ENCODE measurements at places on chromosomes 16 and 17.

GRCh38 chr16:17336530-17336900, 134.2 kb downstream of the XYLT1 start:
- no peak for DNase-seq

GRCh38 chr17:45406107-45406506, 26.6 kb downstream of the ARHGAP27 start:
- DNase-seq, result no peak

GRCh38 chr16:9408297-9408878, 316.9 kb downstream of the HAPSTR1 start:
- no peak for DNase-seq

DNA sequence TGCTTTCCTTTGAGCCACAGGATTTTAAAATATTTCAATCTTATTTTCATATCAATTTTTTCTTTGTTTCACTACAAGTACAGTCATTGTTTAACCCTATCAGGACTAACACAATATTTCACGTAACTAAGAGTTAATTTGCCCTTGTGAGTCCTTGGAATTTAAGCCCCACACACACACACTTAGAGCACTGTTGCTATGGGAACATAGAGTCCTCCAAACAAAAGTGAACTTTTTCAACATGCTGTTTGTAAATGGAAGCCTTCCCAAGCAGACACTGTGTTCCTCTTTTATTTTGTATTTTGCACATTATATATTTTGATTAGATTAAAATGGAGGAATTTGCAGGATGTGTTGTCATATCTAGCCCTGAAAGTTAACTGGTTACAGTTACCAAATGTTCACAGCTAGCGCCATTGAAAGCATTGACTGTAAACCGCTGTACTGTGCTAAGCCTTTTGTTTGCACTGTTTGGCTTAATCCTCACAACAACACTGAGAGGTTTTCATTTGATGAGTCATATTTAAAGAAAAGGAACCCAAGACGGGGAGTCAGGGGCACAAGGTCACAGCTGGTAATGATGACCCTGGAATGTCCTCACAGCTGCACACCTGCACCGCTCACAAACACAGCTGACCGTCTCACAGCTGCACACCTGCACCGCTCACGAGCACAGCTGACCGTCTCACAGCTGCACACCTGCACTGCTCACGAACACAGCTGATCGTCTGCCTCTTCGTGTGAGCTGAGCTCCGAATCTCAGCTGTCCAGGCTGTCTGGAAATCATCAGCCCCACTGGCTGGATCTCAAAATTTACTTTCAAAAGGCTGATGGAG, 6.3 kb downstream of the HSBP1 start:
- no peak for DNase-seq

GRCh38 chr16:56675685-56676210, 6.1 kb downstream of the MT1H start:
- DNase-seq, result peak; percentile 57

DNA sequence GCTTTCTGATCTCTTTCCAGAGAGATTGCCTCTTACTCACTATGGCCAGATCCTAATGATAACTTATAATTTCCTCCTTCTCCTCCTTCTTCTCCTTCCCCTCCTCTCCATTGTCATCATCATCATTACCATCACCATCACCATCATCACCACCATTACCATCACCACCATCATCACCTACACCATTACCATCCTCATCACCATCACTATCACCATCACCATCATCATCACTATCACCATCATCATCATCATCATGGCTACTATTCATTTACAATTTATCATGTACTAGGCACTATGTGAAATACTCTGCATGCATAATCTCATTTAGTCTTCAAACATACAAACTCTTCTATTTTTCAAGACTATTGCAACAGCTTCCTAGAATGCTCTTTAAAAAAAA, 540.9 kb upstream of the C16orf82 start:
- DNase-seq, result no peak

DNA sequence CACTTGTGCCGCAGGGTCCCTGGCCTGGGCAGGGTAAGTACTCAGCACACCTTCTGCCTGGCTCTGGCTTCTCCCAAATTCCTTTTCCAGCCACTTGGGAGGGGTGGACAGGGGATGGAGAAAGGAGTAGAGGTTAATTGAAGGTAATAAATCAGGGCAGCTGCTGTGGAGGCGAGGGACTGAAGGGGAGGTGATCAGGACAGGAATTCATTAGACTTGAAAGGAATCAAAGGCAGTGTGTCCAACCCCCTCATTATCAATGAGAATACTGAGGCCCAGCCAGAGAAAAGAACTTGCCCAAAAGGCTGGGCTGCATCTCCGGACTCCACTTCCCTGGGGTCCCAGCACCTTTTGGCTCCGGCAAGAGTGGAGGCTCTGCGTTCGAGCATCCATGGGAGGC, 2.4 kb downstream of the SOST start:
- no peak for DNase-seq

DNA sequence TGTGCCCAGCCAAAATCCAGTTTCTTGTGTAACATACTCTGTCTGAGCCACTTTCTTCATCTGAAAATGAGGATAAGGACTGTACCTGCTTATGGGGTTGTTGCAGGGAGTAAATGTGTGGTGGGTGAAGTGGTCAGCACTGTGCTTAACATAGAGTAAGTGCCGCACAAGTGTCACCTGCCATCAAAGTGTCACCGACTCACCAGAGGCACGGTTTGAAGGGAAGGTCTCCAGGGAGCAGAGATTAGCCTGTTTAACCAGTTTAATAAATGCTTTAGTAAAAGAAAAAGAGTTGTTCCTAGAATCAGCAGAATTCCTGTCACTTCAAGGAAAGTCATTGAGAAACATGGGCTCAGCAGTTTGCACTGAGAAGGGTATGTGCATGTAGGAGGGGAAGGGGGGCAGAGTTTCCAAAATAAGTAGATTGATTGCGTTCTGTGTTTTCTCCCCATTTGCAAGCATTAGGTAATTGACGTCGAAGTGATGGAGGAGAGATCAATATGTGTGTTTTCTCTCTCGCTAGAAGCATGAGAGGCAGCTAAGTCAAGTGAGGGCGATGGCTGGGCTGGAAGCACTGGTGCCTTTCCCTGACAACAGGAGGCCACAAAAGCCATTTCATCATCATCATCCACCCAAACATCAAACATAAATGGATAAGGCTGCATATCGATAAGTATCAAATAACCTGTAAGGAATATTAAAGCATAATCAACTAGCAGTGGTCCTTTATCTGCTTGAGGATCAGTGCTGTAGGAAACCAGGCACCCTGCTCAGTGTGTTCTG, 19.1 kb downstream of the FAM20A start:
- DNase-seq, result no peak

DNA sequence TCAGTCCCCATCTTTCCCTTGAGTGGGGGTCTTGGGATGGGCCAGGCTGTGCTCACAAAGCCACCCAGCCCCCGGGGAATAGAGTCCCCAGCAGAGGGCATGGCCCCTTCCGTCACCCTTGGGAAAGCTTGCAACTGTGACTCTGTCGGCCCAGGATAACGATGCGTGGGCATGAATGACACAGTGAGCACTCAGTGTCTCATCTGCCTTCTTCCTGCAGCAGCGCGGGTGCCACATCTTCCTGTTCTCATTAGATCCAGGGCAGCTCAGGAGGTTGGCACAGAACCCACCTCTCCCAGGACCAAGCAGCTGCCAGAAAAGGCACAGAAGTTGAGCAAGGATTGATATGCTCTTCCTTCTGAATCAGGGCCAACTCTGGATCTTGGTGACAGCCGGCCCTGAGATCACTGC, 84.7 kb downstream of the MRC2 start:
- DNase-seq, result no peak

GRCh38 chr16:49599704-49600103, 226.1 kb downstream of the C16orf78 start:
- no peak for DNase-seq

DNA sequence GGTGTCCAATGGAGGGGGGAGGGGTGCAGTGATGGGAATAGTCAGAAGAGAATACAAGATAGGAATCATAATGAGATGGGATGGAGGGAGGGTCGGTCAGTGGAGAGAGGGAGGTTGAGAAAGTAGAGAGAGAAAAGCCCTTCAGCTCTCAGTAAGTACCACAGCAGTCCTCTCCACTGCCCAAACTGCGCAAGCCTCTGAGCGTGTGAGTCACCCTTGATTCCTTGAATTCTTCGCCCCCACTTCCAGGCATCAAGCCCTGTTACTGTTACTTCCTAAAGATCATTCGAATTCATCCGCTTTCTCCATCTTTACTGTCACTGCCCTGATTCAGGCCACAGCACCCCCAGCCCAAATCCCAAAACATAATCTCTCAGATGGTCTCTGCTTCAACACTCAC, 2.5 kb downstream of the GUCY2D start:
- no peak for DNase-seq

- DNase-seq, result no peak
These were observed 85.4 kb downstream of the IRX3 start for GRCh38 chr16:54201200-54201599.

- DNase-seq, result no peak
These were observed 39.2 kb upstream of the SLC12A3 start for GRCh38 chr16:56825826-56826225.

GRCh38 chr17:82263641-82264040, 9.9 kb downstream of the CSNK1D start:
- no peak for DNase-seq

- DNase-seq, result peak; percentile 79
These were observed 34.3 kb downstream of the NLRC5 start for GRCh38 chr16:57023541-57024249.

GRCh38 chr17:34502426-34502825, 77.0 kb upstream of the TMEM132E start:
- no peak for DNase-seq

GRCh38 chr16:50532576-50532975, 15.6 kb upstream of the NKD1 start:
- DNase-seq, result no peak

DNA sequence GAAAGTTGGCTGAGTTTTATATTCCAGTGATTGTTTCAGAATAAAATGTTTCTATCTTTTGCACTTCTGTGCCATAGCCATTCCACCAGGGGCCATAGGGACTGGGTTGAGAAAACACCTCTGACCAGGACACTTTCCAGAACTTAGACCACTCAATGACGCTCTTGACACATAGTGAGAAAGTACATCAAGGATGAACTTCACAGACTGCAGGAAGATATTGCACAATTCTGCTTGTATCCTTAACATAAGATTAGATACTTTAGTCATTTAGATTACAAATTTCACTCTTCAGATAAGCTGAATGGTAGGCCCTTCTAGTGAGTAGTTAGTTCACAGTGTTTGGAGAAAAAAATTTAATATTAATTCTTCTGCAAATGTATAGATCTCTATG, 13.0 kb upstream of the MPHOSPH6 start:
- DNase-seq, result no peak

DNA sequence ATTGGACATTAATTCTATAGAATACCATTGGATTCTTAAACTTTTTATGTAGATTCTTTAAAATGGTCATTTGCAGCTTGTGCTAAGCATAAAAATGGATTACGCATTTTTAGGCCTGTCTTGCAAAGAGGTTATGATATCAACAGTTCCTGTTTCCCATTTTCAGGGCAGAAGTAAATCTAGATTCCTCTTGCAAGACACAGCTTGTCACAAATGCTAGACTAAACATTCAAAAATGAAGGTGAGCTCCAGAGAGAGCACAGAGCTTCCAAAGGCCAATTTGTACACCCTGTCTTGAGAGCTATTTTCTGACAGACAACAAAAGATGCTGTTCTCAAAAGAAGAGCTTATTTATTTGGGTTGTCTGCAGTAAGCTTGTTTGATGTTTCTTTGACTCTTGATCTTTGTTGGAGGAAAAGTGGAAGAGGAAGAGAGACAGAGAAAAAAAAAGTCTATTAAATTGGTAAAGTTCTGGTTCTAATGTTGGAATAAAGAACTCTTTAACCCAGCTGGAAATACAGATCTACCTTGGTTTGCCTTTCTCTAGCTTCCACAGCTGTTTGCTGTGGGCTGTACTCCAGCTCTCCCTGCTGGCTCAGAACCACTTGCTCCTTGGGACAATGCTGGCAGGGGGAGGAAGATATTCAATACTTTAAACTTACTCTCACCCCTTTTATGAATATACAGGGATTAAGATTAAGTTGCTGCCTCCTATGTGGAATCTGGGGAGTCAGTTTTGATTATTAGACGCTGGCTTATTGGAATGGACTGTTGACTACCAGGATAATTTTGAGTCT, 651.8 kb downstream of the CDH11 start:
- DNase-seq, result no peak

- DNase-seq, result no peak
These were observed 49.7 kb downstream of the ACSM1 start for GRCh38 chr16:20647736-20648135.

GRCh38 chr16:67407176-67407787, 9.0 kb downstream of the ZDHHC1 start:
- DNase-seq, result no peak

GRCh38 chr17:6456914-6457687, 12.8 kb downstream of the PIMREG start:
- DNase-seq, result no peak

DNA sequence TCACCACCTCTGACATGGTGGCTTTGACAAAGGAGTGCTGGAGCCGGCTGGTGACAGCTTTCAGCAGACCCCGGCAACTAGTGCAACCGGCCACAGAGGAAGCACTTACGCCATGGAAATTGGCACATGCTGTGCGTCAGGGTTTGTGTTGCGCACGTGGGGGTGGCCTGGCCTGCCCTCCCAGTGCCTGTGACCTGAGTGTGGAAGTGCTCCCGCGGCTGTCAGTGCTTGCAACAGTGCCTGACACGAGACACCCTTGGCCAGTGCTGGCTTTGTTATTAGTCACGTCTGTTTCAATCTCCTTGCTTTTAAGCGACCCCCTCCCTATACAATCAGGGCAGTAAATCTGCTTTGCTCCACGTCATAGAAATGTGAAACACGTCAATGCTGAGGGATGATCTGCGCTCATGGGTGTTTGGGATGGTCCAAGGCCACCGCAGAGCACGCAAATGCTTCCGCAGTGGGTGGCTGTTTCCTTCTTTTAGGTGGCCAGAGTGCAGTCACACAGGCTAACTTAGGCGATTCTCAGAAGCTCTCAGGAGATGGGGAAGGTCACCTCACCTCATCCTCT, 64.3 kb downstream of the PGS1 start:
- no peak for DNase-seq

DNA sequence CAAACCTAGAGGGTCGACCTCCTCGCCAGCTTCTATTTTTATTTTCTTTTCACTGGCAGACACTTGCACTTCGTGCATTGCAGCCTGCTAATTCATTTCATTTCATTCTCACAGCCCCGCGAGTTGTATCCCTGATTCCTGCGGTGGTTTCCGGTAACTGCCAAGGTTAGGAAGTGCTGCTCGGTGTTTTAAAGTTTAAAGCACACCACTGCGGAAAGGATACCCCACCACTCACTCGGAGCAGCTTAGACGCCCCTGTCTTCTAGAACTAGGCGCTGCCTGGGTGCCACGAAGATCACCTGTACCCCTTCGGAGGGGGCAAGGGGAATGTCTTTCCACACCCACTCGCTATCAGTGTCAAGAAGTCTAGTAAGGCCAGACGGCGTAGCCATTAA, 509 bp downstream of the CNEP1R1 start:
- DNase-seq, result no peak

- DNase-seq, result no peak
These were observed 1.1 kb upstream of the STAT5B start for GRCh38 chr17:42277342-42277712.

DNA sequence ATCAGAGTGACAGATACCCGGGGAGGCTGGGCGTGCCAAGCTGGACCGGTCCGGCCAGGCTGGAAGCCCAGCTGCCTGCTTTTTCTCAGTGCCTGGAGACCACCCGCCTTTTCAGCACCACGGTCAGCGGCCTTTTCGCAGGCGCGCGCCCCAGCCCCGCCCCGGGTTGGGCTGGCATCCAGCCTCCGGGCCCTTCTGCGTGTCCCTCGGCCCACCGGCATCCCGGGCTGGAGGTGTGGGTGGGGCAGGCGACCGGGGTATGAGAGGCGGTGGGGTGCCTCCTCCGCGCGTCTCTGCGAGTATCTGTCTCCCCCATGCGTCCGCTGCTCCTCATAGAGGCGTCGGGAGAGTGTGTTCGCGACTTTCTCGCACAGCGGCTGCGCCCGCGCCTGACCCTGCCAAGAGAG, 102.5 kb downstream of the MRM1 start:
- peak; percentile 43 for DNase-seq

All from activated CD8-positive, alpha-beta memory T cell treated with anti-CD3 and anti-CD28 coated beads, Interleukin-2, amount 50 U/mL, for 4 hours (primary cell).